NCI-H1105 (cell line): ENCODE measurements at places on chromosomes 2 and 18.

- DNase-seq: no peak
These were observed 128.0 kb downstream of the SPP2 start for GRCh38 chr2:234178330-234179030.

DNA sequence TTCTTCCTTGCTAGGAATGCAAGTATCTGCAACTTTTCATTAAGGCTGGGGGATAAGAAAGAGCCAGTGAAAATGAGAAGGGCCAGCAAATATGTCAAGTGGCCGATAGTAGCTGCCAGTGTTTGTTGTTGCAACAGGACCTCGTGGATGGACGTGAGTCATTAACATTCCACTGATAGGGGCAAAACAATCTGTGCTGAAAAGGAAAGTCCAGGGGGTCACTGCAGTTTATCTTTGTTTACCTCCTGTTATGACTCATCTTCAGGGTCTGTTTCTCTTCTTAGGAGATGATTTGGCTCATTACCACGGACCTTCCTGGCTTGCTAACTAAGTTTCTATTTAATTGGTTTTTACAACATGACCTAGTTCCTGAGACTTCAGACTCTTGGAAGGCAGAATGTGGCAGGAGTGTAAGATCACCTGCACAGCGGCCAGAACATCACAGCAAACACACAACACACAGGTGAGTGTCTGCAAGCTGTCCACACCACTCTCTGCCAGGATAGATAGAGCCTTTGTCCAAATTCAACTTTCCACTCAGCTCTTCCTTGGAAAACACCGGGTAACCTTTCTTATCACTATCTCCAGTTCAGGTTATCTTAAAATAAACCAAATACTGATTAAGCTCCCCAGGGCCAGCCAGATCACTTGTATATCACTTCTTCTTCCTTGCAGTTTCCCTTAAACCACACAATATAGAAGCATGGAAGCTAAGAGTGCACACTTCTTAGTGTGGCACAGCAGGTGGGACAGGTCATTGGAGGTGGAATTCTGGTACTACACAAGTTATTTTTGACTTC, 157.5 kb upstream of the LMAN1 start:
- no peak for DNase-seq

- DNase-seq: no peak
These were observed 166.9 kb downstream of the ETAA1 start for GRCh38 chr2:67564076-67564475.

- no peak for DNase-seq
These were observed 70.7 kb upstream of the CCDC195 start for GRCh38 chr2:224786848-224787247.

DNA sequence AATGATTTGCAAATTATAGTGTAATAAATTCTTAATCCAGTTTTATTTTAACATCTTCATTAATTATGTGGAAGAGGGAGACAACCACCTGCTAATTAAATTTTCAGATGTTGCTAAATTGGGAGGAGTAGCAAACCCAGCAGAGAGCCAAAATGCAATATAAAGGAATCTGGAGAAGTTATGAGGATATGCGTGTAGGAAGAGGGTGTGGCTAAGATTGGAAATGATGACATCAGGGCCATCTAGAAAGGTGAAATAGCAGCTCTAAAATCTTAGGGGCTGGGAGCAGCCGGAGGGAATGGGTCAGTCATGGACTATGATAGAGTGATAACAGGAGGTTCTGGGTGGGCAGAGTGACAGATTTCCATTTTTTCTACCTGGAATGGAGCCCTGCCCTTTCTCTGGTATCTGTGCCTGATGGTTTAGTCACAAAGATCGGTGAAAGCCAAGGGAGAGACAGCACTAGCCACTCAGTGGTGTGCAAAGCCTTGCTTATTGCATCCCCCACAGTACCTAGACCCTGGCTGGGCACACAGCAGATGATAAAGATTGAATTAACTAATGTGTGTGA, 379.2 kb upstream of the CELF4 start:
- DNase-seq: no peak

- no peak for DNase-seq
These were observed 48.9 kb upstream of the LYPD6 start for GRCh38 chr2:149281441-149281840.

DNA sequence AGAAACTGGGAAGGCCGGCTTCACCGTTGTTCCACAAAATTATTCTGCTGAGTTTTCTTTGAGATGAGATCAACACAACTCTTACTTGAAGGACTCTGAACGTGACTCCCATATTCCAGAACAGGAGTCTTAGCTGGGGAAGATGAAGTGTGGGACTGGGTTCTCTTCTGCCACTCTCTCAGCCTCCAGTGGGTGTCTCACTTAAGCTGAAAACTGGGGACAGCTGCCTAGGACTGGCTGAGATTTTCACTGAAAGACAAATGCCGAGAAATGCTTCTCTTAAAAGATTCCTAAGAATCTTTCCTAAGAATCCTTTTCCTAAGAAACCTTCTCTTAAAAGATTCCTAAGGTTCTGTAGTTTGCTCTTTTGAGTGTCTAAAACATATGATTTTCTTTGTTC, 156.6 kb upstream of the LHCGR start:
- DNase-seq: no peak

- no peak for DNase-seq
These were observed 14.6 kb upstream of the ITGAV start for GRCh38 chr2:186575302-186575701.

GRCh38 chr18:44128365-44128764, 552.3 kb upstream of the SETBP1 start:
- no peak for DNase-seq

DNA sequence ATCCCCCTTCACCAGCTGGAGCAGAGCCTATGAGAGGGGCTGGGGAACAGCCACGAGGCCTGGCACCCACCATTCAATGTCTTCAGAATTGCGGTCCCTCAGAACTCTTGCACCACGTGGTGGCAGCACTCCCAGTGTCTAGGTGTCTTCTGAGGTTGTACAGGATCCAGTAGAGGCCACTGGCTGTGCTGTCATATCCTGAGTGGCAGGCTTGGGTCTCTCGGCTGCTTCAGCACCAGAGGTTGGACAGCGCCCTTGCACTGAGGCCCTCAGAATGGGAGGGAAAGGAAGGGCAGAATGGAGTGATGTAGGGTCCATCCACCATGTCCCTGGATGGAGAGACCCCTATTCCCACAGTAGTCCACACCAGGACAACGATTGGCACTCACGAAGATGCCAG, 112.0 kb upstream of the TEKT4 start:
- DNase-seq: no peak

- DNase-seq: no peak
These were observed 53.3 kb upstream of the GULP1 start for GRCh38 chr2:188238386-188238785.

DNA sequence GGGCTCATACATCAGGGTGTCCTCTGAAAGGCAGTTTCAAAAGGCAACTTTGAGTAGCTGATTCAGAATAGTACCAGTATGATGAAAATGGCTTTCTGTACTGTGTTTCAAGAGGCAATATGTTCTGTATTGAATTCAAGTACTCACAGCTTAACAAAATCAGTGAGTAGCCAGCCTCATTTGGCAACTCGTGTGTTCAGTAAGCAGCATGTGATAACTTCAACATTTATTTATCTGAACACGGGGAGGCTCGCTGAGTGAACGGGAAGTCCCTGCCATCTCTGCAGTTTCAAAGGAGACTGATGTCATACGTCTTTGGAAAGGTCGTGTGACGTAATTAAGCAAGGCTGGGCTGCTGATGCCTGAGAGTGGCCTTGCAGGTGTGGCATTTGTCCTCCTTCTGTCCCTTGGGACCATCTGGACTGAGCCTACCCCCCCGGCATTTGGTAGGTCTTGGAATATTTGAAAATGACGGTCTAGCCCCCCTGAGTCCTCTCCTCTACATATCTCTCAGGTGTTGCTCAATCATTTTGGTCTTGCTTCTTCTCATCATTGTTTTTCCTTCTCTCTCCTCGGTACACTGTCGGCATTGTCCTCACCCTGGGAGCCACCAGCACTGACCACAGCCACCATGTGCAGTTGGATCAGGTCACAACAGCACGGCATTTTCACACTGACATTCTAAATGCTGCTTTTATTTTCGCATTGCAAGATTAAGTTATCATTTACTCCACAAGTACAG, 62.8 kb downstream of the SMIM21 start:
- no peak for DNase-seq

- DNase-seq: no peak
These were observed 2.2 kb downstream of the ABCG8 start for GRCh38 chr2:43840965-43841364.

GRCh38 chr2:149872638-149873150, 285.1 kb upstream of the MMADHC start:
- DNase-seq: no peak

DNA sequence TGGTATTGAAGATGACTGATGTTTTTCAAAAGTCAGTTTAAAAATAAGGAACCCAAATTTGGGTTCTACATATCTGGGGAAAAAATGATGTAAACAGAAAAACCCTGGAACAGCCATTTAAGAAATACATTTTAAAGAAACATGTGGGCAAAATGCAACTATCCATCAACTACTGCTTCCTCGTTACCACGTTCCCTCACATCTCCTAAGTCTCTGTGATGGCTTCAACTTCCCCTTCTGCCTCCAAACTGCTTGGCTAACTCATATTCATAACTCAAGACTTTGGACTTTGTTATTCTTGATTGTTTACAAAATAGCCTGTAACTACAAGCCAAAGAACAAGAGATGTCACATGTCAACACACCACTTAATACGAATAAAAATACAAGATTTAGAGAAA, 116.3 kb downstream of the DYM start:
- no peak for DNase-seq

DNA sequence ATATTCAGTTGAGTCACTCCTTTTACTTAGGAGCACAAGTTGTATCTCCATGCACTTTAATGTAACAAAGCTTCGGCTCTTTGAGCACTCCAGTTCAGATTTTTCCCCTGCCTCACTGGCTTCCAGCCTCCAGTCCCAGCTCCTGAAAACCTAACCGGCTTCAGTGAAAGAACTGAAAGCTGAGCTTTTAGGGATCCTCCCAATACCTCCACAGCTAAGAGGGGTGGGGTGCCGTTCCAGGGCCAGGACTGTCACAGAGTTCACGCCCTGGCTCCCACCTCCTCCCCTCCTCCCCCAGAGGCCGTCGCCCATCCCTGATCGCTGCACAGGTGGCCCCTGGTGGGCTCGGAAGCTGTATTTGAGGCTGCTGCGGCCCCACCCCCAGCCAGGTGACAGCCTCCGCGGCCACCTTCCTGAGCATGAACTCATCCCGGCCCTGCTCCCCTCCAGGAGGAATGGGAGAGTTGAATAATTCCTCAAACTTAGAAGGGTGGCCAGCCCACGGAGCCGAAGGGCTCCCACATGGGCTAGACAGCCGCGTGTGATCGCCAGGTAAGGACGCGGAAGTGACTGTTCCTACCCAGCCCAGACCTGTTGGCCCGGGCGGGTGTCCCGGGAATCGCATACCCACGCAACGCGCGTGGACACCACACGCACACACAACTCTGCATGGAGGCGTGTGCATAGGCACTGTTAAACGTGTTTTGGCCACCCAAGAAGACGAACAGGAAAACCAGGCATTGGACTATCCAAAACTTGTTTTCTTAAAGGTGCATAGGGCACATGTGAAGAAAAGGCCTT, 1.8 kb downstream of the MYO5B start:
- no peak for DNase-seq

DNA sequence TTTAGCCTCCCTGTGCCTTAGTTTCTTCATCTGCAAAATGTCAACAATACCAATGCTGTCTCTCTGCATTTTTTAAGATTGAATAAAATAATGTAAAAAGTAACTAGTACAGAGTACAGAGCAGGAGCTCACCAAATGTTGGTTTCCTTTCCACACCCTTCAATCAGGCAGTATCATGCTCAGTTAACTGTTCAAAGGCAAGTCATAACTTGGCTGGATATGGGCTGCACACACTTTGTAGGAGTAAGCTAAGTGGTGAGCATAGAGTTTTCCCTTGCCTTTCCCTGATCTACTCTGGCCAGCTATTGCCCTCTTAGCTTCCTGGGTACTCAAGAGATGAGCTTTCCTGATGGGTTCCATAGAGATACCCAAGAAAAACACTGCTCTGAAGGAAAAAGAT, 77.9 kb downstream of the CYBRD1 start:
- no peak for DNase-seq
